Ureter (tissue), 1 donor: ENCODE measurements at places on chromosomes 7 and 10.

- DNase-seq: no peak
These were observed 506.5 kb downstream of the TCERG1L start for GRCh38 chr10:130804778-130805634.

GRCh38 chr10:1515121-1515779, 222.1 kb downstream of the ADARB2 start:
- DNase-seq: no peak

- DNase-seq: no peak
These were observed 16.7 kb downstream of the POR start for GRCh38 chr7:75931680-75932079.

GRCh38 chr7:79386688-79387422, 66.6 kb downstream of the MAGI2 start:
- DNase-seq: no peak

DNA sequence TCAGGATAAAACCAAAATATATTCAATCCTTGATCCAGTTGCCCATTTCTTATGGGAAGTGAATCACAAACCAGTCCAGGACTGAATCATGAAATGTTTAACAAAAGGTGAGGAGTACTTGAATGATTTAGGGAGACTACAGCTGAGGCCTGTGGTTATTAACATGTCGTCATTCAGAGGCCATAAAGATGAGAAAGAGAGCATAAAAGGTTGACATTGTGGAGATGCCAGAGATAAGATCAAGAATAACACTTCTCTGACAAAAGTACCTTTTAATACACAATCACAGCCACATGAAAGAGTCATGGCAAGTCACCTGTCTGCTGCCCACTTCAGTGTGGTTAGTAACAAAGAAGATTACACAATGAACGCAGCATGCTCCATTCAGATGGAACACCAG, 1195.7 kb upstream of the SORCS1 start:
- no peak for DNase-seq

- no peak for DNase-seq
These were observed 71.2 kb downstream of the MINPP1 start for GRCh38 chr10:87575851-87576250.

DNA sequence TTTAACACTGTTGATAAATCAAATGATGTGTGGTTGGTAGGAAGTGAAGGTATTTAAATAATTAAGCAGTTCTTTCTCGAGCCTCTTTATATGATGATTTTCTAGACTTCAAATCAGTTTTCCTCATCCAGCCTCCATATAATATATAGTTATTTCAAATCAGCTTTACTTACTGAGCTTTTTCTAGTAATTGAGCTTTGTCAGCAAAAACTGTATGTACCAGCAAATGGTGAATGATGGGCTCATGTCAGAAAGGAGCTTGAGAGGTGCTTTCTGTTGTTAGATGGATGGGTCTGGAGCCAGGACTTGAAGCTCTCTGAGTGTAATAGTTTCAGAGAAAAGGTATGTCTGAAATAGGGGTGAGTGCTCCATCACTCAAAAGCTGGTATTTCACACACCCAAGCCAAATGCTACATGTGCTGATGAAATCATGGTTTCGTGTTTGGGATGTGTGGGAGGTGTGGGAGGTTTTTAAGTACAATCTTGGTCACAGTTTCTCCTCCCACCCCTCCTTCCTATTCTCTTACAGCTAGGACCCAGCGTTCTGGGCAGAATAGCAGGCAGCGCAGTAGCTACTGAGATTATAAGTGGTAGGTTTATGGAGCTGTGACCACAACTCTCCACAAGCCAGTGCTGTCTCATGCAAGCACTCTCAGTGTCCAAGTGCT, 55.8 kb downstream of the LRMDA start:
- DNase-seq: no peak

DNA sequence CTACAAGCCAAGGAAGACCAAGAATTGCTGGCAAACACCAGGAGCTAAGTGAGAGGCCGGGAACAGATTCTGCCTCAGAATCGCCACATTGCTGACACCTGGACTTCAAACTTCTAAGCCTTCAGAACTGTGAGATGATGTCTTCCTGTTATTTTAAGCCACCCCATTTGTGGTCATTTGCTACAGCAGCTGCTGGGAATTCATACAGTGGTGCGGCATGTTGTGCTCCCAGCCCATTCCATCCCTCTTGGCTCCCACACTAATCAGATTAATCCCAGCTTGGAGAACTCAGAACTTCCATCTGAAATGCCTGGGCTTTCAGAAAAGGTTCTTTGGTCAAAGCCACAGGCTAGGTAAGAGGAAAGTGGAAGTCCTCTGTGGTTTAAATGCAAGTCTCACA, 24.9 kb downstream of the TCAF1 start:
- no peak for DNase-seq

DNA sequence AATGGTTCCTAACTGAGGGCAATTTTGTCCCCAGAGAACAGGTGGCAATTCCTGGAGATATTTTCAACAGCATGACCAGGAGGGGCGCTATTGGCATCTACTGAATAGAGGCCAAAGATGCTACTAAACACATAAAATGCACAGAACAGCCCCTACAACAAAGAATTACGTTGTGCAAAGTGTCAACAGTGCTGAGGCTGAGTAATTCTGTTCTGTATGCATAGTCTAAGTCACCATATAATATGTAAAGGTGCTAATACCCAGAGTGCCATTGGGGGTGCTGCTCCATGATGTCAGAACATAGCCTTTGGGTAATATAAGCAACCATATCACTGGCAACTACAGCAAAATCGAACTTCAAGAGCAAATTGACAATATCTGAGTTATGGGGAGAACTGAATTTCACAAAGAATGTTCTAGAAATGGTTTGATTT, 213.3 kb upstream of the PHYHIPL start:
- no peak for DNase-seq

DNA sequence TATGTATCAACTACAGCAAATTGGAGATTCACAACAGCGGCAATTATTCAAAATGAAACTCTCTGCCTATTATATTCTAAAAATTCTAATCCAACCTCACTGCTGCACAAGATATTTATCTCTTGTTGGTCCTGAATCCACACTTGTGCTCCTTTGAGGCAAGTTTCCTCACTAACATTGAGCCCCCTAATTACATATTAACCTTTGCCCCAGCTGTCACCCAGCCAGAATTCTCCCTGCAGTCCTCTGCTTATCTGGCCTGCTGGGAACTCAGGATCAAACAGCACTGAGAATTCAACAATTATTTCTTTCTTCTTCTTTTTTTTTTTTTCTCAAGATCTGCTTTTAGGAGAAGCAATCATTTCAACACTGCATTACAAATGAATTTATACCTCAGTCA, 21.5 kb upstream of the PLAC9 start:
- DNase-seq: no peak
